ENCODE measurements at places on chromosomes 2 and 18.

- no peak for DNase-seq
Measured at GRCh38 chr2:71607151-71607889, 154.0 kb downstream of the DYSF start.

DNA sequence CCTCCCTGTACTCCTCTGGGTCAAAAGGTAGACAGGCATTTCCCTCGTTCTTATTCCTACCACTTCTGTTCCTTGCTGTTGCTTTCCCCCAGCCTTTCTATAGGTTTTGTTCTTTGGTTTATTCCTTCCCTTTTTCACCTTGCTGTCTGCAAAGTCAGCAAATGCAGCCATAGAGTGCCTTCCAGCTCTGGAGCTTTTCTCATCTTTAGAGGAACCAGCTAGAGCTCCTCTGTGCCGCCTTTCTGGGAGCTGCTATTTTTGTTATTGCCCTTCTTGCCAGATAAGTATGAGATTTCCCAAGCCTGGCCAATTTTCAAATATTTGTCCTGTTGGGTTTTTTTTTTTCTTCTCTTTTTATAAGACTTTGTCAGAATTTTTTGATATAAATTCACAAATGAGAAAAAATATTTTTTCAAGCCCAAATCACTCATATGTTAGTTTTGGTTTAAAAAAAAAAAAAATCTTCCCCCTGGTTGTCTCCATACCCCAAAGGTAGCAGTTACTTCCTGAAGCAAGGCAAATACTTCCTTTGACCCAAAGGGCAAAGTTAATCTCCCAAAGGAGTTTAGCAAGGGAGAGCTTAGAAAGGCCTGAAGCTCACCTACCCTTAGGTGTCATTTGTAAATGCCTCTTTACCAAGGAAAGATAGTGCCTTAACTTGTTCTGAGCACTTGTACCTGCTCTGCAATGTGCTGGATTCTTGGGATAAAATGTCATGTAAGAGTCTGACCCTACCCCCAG, 5.1 kb upstream of the TTC27 start:
- no peak for DNase-seq

DNA sequence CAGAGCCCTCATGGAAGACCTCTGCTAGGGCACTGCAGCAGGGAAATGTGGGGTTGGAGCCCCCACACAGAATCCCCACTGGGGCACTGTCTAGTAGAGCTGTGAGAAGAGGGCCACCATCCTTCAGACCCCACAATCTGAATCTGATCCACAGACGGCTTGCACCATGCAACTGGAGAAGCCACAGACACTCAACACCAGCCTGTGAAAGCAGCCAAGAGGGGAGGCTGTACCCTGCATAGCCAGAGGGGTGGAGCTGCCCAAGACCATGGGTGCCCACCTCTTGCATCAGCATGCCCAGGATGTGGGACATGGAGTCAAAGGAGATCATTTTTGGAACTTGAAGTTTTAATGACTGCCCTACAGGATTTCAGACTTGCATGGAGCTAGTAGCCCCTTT, 6.5 kb downstream of the CD226 start:
- no peak for DNase-seq

- no peak for DNase-seq
Measured at GRCh38 chr2:101962309-101962708, 29.5 kb upstream of the IL1R2 start.

DNA sequence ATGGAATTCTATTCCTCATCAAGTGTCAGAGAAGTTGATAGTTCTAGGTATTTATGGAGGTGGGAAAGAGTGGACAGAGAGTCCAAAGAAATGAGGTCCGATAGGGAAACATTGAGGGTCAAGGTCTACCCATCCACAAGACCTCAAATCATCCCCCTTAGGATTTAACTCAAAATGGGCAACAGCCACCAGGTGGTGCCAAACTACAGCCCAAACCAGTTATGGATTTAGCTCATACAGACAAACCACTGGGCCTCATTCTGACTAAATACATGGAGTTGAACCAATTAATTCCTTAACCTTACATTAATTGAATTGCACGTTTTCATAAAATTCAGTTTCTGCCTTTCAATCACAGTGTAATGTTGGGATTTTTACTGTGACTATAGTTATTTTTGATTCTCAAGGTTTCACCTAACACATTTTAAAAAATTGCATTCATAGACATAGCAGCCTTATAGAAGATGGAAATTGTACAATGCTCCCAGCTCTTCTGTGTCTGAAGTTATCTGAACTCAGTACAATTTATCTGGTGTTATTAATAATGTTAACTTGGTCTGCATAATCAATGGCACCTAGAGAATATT, 98.2 kb upstream of the HNMT start:
- DNase-seq, result no peak

GRCh38 chr2:236163471-236164200, 4.5 kb downstream of the GBX2 start:
- no peak for DNase-seq

DNA sequence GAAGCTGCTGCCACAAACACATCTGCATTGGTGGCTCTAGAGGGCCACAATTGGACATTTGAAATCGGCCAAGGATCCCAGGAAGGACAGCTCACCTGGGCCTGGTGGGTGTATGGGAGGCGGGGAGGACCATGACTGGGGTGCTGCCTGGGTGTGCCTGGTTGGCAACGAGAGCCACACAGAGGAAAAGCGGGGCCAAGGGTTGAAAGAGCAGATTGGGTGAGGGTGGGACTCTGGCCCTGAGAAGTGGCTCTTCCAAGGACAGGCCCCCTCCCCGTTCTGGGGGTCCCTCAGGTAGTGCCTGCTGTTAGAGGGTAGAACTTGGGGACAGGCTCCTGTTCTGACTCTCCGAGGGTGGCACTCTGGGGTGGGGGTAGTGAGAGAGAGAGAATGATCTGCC, 102.9 kb downstream of the CLIP4 start:
- DNase-seq, result no peak

DNA sequence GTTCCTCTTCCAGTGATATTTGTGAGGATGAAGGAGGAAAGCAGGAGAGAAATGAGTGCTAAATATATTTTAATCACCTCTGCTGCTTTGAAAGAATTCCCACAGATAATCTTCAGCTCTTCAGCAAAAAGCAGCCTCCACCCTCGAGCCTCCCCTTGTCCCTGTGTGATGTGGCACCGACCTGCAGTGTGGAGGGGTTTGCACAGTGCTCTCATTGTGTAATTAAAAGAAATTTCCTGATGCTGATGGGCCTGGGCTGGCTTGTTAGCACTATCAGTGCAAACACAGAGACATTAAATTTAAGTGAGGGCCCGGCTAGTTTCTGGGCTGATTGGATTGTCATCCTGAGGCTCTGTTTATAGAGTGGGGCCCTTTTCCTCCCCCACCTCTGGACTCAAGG, 53.4 kb downstream of the KIF5C start:
- DNase-seq, result no peak

DNA sequence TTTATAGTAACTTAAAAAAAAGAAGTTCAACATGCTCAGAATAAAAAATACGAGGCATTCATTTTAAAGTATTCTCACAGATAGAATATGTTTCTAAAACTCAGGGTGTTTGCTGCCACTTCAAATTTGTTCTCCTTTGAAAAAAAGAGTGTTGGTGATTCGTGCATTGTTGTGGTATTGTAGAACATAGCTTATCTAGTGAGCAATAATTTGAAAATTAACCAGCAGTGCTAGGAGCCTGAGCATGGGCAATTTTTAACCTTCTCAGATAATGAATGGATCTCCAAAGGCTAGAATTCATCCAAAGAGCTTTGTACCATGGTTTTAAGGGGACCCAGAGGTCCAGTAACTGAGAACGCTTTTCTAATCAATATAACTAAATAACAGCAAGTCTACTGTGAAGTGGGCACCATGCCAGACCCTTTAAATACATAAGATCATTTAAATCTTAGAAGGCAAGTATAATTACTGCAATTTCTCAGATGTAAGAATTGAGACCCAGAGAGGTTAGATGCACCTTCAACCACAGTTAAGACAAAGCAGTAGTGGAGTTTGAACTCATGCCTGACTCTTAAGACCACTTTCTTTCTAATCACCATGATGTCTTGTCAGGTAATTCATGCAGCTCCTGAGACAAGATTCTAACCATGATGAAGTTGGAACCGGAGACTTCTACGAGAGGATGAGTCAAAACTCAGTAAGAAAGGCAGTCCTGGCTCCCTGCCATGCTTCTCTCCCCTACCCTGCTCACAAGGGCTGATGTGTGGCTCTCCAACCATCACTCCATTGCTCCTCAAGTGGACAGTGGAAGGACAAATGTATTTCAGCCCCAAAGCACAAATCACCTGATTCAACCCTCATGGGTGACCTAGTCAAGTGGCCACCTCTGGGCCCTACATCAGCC, 3.4 kb downstream of the CYRIA start:
- DNase-seq, result no peak

DNA sequence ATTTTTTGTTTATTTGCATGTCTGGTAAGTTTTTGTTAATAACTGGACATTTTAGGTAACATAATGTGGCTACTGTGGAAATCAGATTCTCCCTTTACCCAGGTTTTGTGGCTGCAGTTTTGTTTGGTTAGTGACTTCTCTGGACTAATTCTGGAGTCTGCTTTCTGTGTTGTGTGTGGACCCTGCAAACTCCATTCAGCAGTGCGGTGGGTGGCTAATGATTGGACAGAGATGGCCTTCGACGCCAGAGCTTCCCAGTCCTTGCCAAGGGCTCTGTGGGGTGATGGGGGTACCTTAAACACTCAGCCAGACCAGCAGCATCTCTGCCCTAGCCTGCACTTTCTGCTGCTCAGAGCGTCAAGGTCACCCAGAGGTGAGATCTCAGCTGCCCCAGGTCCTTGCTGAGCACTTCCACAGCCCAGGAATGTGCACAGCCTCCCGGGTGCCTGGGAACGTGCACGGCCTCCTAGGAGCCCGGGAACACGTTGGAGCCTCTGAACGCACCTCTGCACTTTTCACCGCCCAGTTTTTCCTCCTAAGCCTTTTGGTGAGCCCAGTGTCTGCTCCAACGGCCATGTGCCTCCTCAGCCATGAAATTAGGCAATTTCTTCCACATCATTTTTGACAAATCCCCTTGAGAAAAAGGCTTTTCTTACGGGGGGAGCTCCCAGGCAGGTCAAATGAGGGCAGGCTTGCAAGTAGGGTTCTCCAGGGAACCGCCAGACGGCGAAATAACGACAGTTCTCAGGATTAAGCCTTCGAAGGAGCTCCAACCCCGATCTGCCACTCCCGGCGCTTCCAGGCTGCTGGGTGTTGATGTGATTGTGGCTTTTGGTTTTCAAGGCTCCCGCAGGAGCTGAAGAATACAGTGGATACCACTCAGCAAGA, 35.2 kb upstream of the KLF11 start:
- no peak for DNase-seq

DNA sequence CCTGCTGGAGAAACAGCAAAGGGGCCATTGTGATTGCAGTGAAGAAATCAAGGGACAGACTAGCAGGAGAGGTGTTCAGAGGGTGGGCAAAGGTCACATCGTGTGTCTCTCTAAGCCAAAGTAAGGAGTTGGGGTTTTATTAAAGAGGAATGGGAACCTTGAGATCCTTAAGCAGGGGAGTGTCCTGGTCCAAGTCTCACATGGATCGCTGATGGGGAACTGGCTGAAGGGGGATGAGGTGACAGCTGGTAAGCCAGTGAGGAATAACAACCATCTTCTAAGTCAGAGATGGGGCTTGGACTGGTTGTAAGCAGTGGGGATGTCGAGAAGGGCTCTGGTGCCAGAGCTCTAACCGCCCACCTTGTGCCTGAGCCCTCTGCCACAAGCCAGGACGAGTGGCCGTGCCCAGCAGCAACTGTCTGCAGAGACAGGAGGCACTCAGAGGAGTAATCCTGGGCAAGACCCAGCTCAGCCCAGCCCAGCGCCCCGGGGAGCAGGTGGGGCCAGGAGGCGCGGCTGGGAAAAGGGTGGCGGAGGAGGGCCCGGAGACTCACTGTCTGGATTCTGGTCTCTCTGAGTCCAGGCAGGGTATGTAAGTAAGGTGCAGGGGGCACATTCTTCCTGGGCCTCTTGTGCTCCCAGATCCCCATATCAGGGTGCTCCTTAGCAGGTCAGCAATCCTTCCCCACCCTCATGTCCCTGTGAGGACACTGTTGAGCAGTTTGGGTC, 13.7 kb downstream of the WNT10A start:
- DNase-seq, result no peak

GRCh38 chr2:28053597-28053996, 163.1 kb downstream of the BABAM2 start:
- DNase-seq, result no peak

DNA sequence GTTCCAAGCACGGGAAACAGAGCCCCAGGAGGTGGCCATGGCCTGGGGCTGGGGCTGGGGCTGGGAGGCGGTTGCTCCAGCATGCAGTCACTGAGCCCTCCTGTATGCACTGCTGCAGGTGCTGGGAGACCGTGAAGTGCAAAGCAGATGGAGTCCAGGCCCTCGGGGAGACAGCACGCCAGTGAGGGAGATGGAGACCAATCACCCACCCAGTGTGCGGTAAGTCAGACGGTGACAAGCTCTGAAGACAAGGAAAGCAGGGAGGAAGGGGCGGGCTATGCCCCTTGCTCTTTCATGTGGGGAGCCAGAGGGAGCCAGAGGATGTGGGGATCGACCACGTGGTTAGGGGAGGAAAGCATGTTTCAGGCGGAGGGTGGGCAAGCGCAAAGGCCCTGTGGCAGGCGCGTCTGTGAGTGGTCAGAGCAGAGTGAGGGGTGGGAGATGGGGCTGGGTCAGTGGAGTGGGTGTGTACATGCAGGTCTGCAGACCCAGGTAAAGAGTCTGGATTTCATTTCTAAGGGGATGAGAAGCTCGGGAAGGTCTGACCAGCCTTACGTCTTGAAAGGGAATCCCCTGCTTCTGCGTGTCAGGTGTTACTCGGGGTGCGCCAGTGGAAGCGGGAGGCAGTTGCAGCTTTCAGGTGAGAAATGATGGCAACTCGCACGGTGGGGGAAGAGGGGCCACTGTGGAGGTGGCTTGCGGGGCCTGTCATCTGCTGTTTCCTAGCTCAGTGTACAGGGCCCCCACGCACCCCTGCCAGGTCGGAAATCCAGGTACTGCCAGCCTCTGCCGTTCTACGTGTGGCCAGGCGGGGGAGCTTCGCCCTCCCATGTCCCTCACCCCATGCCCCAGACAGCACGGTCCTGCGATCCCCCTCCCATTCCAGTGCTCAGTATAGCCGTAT, 19.4 kb downstream of the RRM2 start:
- DNase-seq, result no peak

DNA sequence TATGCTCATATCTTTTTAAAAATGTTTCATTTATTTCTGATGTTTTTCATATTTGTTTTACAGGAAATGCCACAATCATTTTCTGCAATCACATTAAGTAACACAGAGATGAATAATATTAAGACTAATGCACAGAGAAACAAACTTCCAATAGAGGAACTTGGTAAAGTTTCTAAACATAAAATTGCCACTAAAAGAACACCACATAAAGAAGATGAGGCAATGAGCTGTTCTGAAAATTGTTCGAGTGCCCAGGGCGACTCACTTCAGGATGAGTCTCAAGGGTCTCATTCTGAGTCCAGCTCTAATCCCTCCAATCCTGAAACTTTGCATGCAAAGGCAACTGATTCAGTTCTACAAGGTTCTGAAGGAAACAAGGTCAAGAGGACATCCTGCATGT, 70.4 kb downstream of the APLF start:
- DNase-seq, result no peak

- no peak for DNase-seq
Measured at GRCh38 chr18:60040971-60041370, 141.2 kb downstream of the PMAIP1 start.

- DNase-seq, result no peak
Measured at GRCh38 chr2:222897898-222898297, 37.1 kb downstream of the ACSL3 start.

GRCh38 chr18:24369426-24369825, 28.2 kb downstream of the OSBPL1A start:
- DNase-seq, result no peak

Measured in stimulated activated CD4-positive, alpha-beta T cell treated with anti-CD3 and anti-CD28 coated beads, Interleukin-1b, Interleukin-23, amount 100 ng/mL, for 1 hour (primary cell).